ENCODE measurements at places on chromosomes 13 and 19. TPM values are rescaled to one million over a fixed set of nuclear protein-coding genes. Genes with fewer than 3 reads are reported as not detected.

GRCh38 chr13:80555796-80556678 is 215.1 kb upstream of the SPRY2 start:
- no peak for DNase-seq

Gene CATSPERD
- polyA plus RNA-seq, result 1.2 TPM

Gene RASGRP4
- polyA plus RNA-seq, result 2.6 TPM

DNA sequence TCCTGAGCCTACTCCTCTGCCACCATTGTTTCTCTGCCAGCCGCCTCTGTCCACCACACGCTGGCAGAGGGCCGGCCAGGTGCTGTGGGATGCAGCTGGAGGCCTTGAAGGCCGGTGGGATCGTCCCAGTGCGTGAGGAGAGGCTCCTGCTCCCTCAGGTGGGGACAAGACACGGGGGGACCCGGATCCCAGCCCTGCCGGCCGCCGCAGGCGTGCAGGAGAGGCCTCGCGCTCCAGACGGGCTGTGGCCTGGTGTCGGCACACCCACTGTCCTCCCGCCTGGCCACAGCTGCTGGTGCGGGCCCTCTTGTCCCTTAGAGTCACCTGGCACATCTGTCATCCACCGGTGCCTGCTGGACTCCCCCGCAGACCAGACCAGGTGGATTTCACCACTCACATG is 18.1 kb upstream of the GNA15 start:
- DNase-seq, result no peak

DNA sequence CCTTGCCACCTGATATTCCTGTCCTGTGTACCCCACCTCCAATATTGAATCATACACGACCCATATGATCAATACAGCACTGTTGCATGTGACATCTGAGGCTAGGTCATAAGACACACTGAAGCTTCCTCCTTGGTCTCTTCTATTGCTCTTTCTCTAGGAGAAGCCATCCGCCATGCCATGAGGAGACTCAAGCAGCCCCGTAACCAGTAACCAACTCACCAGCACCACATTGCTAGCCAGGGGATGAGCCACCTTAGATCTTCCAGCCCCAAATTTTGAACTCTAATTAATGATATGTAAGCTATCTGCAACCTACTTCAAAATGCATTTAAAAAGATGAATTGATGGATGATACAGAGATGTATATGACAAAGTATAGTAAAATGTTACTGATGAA is 28.6 kb downstream of the ZNF557 start:
- no peak for DNase-seq

DNA sequence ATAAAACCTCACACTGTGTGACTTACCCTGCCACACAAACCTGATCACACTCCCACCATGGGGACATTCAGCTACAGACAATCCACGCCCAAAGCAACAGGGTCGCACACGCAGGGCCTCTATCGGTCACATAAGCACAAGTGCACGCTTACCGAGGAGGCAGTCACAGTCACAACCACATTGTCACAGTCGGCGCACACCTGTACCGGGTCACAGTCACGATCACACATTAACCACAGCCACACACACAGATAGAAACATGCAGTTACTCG is 579 bp downstream of the ZNF566 start:
- DNase-seq, result peak; percentile 35

GRCh38 chr19:36748431-36749275 is 24.0 kb downstream of the ZNF850 start:
- no peak for DNase-seq

Measured in left lung (tissue), 14 donors.